ENCODE measurements at places on chromosomes 5 and 9. TPM values are rescaled to one million over a fixed set of nuclear protein-coding genes. Genes with fewer than 3 reads are reported as not detected.

ZBED3 gene
- 3.6 TPM for total RNA-seq

FCN1 gene
- not detected for total RNA-seq

DBH gene
- not detected for total RNA-seq

ORM2 gene
- total RNA-seq = not detected

KIF3A gene
- total RNA-seq = 10.0 TPM

All from A549 treated with RU486 at 1 μM for 4 hours (cell line).